ENCODE measurements at places on chromosomes 4 and X.

DNA sequence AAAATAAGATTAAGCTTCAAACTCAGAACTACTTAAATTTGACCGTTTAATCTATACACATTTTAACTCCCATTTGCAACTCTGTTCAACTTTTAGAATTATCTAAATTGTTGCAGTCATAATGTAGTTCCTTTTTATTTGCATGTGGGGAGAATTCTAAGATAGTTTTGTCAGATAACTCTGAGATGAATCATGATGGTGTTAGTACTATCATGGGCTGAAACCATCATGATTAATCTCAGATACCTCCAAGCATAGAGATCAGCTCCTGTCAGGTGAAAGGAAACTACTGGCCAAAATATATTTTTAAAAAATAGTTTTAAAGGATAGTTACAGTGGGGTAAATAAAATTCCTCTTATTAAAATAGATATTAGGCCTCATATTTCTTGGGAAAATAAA lies 39.0 kb downstream of the FBXO8 start:
- no peak for DNase-seq

GRCh38 chrX:130482871-130483270 lies 81.1 kb downstream of the RBMX2 start:
- no peak for DNase-seq

DNA sequence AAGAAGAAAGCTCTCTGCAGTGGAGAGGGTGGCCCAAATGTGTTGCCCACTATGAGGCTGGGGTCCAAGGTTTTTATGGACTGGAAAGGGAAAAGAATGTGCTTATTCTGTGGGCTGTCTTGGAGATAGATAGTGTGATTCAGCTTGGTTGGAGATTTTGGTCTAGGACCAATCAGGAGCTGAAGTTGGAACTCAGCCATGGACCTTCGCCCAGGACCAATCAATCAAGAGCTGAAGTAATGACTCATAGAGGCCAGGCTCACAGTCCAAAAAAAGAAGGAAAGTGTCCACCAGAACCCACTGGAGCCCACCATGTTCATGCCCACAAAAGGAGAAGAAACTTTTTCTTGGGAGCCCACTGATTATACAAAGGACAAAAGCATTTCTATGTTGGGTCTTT lies 369.5 kb downstream of the UBE2NL start:
- no peak for DNase-seq

GRCh38 chr4:14824189-14824588 lies 178.1 kb upstream of the CPEB2 start:
- DNase-seq, result no peak

GRCh38 chr4:896630-897029 lies 35.5 kb downstream of the GAK start:
- DNase-seq, result no peak

DNA sequence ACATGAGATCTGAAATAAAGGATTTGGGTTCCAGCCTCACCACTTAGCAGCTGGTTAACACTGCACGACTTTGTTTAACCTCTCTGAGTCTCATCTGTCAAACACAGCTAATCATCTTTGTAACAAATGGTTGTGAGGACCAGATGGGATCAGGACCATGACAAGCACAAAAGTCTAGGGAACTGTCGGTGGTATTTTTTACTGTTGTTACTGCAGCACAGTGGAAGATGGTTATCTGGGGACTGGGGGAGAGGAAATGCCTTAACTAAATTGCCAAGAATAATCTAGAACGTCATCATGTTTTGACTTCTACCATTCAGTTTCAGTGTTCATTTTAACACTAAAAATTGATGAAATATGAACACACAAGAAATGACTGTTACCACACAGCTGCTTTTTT lies 99.5 kb downstream of the ADGRA3 start:
- no peak for DNase-seq

DNA sequence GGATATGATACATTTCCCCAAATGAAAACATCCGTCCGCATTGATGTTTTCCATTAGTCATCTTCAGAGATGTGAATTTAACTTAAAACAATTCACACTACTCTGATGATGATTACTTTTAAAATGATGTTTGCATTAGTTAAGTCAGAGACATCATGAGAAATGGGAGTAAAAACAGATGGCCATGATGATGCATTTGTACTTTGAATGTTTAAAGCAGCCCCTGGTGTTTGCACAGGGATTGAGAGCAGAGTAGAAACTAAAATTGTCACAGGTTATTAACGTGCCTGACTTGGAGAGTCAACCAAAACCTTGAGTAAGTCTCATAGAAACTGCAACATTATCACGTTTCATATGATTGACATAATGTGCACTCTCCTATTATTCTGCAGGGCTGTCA lies 117.2 kb downstream of the CFAP299 start:
- DNase-seq, result no peak

- DNase-seq, result no peak
Observed at GRCh38 chr4:44071959-44072955, 376.4 kb downstream of the KCTD8 start.

GRCh38 chr4:163353054-163353453 lies 9.4 kb downstream of the NPY5R start:
- DNase-seq, result no peak

- no peak for DNase-seq
Observed at GRCh38 chr4:113878668-113879067, 100.8 kb downstream of the ARSJ start.

GRCh38 chr4:151968643-151969042 lies 207.8 kb upstream of the GATB start:
- no peak for DNase-seq

GRCh38 chr4:36011381-36011780 lies 232.9 kb downstream of the ARAP2 start:
- no peak for DNase-seq

- no peak for DNase-seq
Observed at GRCh38 chr4:147854154-147854553, 122.3 kb downstream of the ARHGAP10 start.

- no peak for DNase-seq
Observed at GRCh38 chrX:153392642-153393321, 8.4 kb downstream of the PNMA6E start.

DNA sequence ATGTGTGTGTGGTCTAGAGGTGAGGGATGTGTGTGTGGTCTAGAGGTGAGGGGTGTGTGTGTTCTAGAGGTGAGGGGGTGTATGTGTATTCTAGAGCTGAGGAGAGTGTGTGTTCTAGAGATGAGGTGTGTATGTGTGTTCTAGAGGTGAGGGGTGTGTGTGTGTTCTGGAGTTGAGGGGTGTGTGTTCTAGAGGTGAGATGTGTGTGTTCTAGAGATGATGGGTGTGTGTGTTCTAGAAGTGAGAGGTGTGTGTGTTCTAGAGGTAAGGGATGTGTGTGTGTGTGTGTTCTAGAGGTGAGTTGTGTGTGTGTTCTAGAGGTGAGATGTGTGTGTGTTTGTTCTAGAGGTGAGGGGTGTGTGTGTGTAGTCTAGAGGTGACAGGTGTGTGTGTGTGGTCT lies 1.3 kb downstream of the BST1 start:
- DNase-seq, result no peak

DNA sequence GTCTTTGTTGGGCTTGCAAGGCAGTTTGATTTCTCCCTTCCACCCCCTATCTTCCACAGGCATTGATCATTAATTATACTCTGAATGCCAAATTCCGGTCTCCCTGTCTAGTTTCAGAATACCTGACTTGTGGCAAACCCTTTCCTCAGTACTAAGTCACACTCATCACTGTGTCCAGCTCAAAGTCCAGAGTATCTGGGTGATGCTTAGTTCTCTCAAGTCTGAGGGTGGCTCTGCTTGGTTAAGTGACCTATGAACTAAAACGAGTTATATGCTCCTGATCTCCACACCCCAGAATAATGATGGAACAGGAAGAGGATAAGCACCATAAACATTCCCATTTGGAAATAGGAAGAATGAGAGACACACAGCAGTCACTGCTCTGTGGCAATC lies 6.5 kb downstream of the SMIM9 start:
- DNase-seq, result no peak

- no peak for DNase-seq
Observed at GRCh38 chr4:8641931-8642650, 49.5 kb downstream of the CPZ start.

GRCh38 chr4:150710770-150711375 lies 128.9 kb downstream of the MAB21L2 start:
- DNase-seq, result no peak

- no peak for DNase-seq
Observed at GRCh38 chr4:56288663-56289062, 98.6 kb downstream of the AASDH start.

GRCh38 chr4:108143515-108143914 lies 25.2 kb downstream of the LEF1 start:
- DNase-seq, result no peak

DNA sequence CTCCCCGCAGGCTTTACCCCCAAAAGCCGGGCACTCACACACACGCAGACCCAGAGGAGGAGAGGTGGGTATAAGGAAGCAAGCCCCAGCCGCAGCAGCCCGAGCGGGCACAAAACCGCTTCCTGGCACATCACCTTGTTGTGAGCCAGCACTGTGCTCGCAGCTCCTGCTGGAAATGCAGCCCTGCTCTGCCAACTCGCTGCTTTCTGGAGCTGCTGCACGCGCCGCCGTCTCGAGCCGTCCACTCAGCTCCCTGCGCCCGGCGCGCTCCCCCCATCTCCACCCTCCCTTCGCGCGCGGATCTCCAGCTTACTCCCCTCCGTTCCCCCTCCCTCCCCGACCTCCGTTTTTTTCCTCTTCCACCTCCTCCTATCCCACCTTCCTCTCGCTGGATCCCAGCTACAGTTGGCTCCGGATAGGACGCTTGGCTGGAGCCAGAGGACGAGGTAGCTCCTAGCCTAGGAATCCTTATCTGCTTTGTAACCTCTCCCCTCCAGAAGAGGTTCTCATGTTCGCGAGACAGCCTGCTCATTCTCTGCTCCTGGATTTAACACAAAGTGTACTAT lies at the start of gene SPOCK3:
TSS of gene SPOCK3 (minus strand) at position 179 of the 566 bp plus-strand sequence.
- peak; percentile 67 for DNase-seq

DNA sequence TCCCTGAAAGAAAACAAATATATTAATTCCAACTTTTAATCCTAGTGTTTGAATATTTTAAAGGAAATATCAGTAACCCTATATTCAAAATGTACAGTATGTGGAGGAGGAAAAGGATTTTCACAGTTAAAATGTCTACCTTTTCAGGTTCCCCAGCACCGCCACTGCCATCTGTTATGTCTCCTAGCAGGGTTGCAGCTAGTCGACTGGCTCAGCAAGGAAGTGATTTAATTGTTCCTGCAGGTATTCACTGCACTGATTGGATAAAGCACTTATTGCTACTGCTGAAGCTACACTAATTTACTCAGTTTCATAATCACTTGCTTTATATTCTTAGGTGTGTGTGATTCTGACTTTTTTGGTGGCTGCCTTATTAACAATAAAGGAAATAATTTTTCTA lies 65.5 kb upstream of the FHDC1 start:
- DNase-seq, result no peak

DNA sequence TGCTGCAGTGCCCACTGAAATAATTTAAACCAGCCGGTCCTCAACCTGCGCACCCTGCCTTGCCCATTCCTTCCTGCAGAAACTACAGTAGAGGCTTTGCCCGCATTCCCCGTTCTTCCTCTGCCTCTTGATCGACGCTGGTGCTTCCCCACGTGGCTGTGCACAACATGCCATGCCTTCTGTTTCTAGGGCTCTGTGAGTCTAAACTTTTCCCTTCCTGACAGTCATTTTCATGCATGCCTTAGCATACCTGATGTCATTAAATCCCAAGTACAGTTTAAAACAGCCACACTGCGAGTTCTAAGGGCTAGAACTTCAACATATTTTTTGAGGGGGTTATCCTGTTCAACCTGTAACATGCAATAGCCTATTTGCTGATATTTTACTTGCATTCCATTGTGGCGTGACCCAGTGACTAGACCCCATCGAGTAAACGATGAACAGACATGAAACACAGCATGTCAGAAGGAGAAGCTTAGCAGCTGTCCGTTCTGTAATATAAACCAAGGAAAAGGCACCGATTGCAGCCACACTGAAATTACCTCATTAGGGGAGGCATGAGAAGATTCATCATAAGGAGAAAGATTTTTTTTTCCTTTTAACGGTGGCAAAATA lies 232.5 kb downstream of the ARHGAP10 start:
- DNase-seq, result no peak

- DNase-seq, result no peak
Observed at GRCh38 chr4:61332693-61333092, 132.6 kb downstream of the ADGRL3 start.

GRCh38 chr4:169124661-169125060 lies 114.6 kb upstream of the CBR4 start:
- DNase-seq, result no peak

DNA sequence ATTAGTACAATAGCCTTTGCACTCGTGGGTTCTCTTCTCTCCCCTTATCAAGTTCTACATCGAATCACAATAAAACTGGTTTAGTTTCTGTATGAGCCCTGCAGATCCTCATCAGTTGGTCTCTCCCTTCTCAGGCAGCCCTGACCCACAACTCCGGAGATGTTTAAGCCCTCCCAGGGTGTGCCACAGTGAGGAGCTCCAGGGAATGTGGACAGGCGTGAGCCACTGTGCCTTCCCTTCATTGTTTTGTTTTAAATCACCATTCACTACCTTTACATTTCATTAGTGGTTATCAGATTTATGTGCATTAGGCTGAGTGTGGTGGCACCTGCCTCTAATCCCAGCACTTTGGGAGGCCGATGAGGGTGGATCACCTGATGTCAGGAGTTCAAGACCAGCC lies 133.2 kb downstream of the LARP7 start:
- no peak for DNase-seq

- no peak for DNase-seq
Observed at GRCh38 chrX:134407065-134407376, 52.9 kb upstream of the HPRT1 start.

- no peak for DNase-seq
Observed at GRCh38 chrX:10922159-10922558, 189.0 kb upstream of the HCCS start.

GRCh38 chr4:102169345-102169744 lies 175.9 kb downstream of the SLC39A8 start:
- DNase-seq, result peak; percentile 56

DNA sequence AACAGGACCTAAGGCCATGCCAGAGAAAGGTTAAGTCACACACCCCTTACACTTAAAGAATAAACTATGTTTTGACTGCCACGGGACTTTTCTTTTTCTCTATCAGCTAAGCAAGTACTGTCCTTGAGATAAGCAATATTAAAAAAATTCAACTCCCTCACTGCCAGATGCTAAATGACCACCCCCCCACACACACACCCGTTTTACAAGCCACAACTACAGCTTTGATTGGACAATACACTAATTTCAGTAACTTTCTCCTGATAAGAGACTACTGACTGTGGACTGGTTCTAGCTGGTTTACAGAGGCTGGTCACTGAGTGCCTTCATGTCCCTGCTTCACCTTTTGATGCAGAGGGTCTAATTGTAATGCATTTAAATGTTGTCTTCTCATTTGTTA lies 63.9 kb upstream of the HOPX start:
- no peak for DNase-seq

DNA sequence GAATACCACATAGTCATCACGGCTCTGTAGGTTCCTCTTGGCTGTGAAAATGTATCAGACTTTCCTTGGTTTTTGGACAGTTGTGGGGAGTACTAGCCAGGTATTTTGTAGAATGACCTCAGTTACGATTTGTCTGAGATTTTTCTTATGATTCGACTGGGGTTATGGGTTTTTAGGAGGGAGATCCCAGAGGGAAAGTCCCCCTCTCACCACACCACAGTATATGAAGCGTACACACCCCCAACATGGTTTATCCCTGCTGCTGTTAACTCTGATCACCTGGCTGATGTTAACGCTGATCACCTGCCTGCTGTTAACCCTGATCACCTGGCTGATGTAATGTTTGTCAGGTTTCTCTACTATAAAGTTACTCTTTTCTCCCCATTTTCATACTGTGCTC lies 72.6 kb downstream of the ANAPC4 start:
- no peak for DNase-seq

Measured in NCI-H2081 (cell line).